ENCODE measurements at places on chromosomes 11 and 22.

DNA sequence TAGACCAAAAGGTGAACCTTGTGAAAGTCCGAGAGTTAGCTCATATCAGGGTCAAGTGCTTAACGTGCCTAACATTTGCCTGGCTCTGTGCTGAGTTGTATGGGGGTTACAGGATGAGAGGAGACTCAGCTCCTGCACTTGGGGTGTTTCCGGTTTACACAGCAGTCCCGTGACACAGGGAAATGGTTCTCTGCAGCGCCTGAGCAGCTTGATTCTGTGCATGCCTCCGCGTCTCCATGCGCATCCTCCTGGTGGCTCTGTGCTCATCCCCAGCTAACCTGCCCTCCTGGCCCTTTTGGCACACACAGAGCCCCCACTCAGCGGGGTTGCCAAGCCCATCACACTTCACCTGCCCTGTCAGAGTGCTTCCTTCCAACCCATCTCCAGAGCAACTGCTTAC lies 238.3 kb upstream of the TBCEL start:
- DNase-seq, result no peak

DNA sequence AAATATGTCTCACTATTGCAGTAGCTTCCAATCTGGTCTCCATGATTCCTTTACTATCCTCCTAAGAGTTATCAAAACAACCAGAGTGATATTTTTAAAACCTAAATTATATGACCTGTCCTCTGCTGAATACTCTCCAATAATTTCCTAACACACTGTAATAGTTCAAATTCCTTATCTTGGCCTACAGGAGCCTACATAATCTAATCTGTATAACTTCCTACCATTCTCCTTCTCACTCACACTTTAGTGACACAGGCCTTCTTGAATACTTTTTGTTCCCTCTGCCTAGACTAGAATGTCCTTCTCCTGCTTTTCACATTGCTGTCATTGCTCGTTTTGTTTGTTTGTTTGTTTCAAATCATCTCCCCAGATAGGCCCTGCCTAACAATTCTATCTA lies 9.4 kb downstream of the FHIP1B start:
- no peak for DNase-seq

DNA sequence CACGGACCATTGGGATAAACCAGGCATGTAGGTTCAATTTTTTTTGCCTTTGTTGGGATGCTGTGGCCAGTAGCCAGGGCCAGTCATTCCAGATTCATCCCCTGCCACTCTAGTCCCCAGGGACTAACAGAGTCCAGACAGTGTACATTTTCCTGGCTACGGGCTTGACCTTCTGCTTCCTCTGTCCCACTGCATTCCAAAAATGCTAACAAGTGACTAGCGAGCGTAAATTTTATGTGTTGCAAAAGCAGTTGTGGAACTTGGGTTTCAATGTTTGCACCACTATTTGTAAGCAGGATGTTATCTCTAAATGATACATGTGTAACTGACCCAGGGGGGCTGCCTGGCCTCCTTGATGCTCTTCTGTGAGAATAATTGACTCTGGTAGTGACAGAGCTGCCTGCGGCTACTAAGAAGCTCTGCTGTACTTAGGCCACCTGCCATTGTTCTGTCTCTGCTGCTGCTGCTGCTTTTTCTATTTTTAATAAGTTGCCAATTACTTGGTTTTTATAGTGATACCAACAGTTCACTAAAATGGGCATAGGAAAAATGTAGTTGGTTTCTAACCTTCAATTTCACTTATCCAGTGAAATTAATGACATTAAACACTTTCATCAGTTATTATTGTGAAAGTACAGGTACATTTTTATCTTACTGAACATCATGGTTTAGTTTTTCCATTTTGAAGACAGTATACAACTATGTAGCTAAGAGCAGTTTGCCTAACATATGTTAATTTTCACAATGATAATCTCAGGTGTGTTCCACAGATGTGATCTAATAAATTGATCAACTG lies 26.8 kb downstream of the TNRC6B start:
- DNase-seq, result peak; percentile 11

DNA sequence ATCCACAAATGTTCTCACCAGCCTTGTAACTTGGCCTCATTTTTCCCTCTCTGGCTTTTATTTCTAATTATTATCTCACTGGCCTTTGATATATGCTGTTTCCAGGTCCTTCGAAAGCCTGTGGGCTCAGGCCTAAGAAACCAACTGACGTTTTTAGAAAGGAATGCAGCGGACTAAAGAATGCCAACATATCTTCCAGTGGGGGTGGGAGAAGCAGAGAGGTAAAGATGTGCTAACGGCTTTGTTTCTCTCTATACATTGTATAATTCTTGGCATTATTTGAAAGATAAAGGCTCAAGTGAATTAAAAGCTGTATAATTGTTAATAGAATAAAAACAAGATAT lies 28.2 kb downstream of the OR6Q1 start:
- no peak for DNase-seq

DNA sequence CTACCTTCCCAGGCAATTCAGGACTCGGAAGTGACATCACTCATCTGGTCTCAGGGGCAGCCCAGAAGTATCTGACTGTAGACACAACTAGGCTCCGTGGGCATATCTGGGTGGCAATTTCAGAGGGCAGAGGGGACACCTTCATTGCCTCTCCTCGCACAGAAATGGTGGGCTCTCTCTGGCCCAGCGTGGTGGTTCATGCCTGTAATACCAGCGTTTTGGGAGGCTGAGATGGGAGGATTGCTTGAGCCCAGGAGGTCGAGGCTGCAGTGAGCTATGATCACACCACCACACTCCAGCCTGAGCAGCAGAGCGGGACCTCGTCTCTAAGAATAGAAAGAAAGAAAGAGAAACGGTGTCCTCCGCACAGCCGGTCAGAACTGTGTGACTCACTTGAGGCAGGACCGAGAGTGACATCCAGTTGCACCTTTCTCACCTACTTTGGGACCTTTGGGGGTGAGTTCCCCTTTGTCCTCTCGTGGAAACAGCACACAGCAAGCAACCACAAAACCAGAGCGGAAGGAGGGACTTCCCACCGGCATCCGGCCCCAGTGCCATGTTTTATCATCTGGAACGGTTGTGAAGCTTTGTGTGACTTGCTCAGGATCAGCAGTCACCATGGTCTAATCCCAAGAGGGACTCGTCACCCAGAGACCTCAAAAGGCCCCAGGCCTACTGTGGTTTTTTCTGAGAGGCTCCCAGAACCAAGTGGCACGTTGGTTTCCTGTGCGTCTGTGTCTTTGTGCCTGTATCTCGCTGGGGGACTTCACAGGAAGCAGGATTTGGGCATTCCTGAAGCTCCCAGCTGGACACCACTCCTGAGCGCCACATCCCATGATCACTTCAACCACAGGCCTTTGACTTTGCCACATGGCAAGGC lies 38.4 kb upstream of the EMID1 start:
- no peak for DNase-seq

- DNase-seq, result no peak
Measured at GRCh38 chr11:47705721-47706120, 9.4 kb downstream of the AGBL2 start.

DNA sequence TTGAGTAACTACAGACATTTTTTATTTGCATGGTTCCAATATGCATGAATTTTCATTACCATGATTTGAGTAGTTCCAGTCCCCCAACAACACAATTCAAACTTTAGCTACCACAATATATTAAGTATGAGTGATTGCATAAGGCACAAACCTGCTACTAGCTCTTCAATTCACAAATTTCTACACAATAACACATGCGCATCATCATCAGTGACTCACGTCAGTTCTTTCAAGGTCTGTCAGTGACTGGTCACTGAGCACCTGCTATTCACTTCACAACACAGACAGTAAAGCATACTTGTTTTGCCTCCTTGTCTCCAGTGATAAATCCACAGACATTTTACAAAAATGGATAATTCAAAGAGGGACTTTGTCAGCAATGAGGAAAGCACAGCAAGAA lies 435.1 kb upstream of the CCDC90B start:
- no peak for DNase-seq

DNA sequence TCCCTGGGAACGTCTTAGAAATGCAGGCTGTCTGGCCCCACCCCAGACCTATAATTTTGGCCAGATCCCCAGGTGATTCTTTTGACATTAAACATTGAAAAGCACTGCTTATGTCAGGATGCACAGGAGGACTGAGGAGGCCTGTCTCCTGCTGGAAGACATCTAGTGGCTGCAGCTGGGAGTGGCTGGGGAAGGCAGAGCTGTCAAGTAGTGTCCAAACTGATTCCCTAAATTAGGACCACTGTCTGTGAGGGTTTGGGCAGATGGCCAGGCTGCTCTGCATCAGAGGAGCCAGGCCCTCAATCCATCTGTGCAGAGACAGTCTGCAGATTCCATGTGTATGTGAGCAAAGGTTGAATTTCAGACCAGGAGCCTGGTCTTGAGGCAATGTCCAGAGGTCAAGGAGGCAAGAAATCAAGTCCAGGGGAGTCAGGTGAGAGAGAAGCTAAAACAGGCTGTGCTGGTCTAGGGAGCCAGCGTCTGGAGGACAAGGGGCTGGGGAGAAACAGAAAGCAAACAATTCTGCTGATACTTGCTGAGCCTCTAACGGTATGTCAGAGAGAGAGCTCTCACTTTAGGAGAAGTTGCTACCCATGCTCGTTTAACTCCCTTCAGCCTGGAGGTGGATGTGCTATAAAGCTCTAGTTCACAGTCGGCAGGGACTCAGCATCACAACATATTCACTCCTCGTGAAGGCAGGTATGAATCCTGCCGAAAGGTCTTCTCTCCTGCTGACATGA lies 15.3 kb upstream of the SYTL2 start:
- DNase-seq, result no peak

GRCh38 chr11:132032555-132032954 lies 662.1 kb downstream of the NTM start:
- DNase-seq, result peak; percentile 51

- DNase-seq, result no peak
Measured at GRCh38 chr11:68296344-68297051, 15.9 kb upstream of the LRP5 start.

- peak; percentile 86 for DNase-seq
Measured at GRCh38 chr22:19880786-19881569, 26.3 kb upstream of the GNB1L start.

DNA sequence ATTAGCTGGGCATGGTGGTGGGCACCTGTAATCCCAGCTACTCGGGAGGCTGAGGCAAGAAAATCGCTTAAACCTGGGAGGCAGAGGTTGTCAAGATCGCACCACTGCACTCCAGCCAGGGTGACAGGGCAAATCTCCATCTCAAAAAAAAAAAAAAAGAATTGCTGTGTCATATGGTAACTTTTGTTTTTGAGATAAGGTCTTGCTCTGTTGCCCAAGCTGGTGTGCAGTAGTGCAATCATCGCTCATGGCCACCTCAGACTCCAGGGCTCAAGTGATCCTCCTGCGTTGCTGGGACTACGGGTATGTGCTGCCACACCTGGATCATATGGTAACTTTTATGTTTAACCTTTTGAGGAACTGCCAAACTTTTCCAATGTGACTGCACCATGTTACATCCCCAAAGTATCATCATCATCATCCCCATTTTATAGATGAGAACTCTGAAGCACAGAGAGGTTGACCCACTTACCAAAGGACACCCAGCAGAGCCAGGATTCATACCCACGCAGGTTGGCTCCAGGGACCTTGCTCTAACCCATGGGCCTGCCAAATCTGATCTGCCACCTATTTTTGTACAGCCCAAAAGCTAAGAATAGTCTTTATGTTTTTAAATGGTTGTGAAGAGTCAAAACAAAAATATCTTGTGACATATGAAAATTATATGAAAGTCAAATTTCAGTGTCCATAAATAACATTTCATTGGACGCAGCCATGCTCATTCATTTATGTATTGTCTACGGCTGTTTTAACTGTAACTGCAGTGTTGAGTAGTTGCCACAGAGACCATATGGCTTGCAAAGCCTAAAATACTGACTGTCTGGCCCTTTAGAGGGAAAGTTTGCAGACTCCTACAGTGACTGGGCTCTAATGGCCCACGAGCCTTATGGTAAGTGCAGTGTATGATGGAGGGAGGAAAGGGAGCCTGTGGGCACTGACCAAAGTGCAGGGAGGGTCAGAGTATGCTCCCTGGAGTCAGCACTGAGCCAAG lies 45.3 kb downstream of the GDPD5 start:
- no peak for DNase-seq

DNA sequence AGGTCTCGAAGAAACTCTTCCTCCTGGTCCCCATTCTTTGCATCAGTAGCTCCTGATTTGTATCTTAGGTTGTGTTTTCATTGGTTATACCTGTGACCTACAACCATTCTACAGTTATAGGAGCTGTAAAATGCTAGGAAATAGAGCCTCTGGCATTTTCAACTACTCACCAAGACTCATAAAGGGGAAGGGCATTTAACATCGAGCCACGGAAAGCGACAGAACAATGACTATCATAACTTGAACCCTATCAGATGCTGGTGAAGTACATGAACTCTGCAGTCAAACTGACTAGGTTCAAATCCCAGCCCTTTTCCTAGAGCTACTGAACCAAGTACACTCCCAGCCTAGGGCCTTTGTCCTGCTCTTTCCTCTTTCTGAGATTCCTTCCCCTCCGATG lies 588.0 kb downstream of the SOX6 start:
- DNase-seq, result no peak

DNA sequence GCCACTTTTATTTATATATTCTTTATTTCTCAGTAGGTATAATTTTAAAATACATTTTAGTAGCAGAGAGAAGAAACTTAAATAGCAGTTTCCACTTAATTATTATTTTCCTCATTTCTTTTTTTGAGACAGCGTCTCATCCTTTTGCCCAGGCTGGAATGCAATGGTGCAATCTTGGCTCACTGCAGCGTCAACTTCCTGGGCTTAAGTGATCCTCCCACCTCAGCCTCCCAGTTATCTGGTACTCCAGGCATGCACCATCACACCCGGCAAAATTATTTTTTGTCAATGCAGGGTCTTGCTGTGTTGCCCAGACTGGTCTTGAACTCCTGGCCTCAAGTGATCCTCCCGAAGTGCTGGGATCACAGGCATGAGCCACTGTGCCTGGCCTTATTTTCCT lies 38.3 kb downstream of the ATG13 start:
- DNase-seq, result no peak

DNA sequence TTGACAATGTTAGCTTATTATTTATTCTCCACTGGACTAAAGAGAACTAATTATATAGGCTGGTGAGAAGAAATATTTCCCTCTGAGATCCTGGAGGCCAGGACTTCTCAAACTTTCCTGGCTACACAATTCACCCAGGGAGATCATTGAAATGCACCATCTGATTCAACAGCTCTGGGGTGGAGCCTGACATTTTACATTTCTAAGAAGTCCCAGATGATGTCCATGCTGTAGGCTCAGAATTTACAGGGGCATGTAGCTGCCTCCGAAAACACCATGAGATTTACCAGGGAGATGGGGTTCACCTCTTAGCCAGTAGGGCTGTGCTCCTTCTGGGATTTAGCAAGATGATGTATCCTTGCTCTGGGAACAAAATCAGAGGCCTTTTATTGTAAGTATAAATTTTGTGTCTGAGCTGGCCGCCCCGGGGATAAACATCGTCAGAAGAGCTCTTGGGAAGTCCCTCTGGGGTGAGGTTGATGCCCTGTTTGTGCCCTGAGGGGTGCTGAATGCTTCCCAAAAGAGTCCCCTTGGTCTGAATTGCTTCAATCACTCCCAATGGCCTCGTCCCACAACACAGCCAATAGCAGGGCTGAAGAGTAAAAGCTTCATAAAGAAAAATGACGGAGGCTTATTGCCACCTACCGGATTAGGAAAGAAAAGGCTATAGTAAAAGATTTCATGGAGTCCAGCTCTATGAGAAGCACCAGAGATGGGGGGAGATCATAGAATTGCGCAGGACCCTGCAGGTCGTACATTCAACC lies 33.4 kb upstream of the API5 start:
- peak; percentile 1 for DNase-seq

Data from amniotic stem cell (primary cell).